Activated CD8-positive, alpha-beta memory T cell treated with anti-CD3 and anti-CD28 coated beads for 1 hour (primary cell): ENCODE measurements at places on chromosomes 4 and X.

DNA sequence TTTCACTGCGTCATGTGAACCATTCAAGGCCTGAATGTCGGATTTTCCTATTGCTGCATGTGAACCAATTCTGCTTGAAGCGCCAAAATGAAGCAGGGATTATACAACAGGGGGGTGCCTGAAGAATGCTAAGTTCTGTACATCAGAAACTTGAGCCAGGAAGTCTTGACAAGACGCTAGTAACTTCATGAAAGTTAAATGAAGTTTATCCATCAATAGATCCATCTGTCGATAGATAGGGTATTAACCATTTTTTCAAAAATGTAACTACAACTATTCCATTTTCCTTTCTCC, 590 bp upstream of the NAF1 start:
- DNase-seq: no peak

DNA sequence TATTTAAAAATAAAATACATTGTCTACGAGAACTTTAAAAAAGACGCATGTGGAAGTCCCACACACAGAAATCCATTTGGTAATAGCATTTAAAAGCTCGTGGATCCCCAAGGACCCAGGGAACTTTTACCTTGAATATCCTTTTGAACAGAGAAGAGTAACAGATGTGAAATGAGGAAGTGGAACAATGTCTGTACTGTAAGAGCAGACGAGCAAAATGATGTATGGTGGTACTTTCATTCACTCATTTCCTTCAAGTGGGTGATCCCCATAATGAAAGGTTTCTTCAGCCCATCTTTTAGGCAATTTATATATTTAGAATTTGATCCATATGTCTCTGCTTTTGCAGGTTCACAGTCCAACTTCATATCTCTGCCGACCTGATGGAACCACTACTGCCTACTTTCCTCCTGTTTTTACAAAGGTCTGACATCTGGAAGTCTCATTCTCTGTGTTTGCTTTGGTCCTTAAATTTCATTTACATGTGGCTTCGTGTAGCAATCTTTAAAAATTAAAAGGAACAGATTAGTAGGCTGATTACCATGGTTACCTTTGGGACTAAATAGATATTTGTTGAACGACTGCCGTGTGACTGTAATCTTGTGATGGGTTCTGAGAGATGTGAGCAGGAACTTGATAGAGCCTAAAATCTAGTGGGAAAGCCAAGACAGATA, 188.4 kb downstream of the PALLD start:
- no peak for DNase-seq

GRCh38 chr4:1472148-1472797, 66.0 kb upstream of the NKX1-1 start:
- no peak for DNase-seq

- no peak for DNase-seq
Observed at GRCh38 chrX:7346021-7346420, 198.1 kb upstream of the PUDP start.

DNA sequence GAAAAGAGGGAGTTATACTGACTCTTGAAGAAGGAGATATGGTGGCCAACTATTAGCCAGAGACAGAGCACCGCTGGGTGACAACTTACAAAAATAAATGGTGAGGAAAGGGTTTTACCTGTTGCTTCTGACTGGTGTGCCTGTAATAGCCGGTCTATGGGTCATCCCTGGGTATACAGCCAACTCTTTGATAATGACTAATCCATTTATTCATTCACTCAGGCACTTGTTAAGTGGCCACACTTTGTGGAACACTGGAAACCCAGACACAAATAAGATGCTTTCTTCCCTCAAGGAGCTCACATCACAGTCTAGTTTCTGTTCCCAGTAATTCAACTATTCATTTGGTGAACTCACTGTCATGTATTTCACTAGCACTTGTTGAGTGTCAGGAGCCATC, 13.2 kb upstream of the CAPN6 start:
- no peak for DNase-seq

DNA sequence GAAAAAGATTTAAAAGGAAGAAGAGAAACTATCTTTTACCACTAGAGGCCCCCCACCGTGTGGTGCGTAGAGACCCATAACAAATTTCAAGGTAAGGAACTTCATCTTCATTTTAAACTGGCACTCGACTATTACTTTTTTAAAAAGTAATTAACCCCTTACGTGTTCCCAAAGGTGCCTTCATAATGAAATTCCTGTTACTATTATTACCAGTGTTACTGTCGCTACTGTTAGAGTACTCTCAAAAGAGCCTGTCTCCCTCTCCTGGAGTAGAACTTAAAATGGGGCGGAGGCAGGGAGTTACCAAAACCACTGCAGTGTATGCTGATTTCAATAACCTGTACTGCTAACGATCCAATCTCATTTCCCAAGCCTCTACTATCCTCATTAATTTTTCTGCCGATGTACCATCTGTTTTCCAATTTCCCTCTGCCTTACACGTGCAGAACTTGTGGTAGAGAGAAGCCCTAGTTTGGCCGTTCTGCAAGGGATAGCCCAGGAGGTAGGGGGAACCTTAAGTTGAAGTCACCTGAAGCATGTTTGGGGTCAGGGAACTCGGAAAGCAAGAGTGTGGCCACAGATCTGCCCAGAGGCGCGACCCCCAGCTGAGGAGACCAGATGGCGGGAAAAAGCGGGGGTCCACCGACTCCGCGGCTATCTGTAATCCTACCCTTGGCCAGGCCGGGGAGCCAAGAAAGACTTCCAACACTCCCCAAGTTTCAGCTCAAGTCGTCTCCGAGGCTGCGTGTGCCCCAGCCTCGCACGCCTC, 720 bp upstream of the STK26 start:
- DNase-seq: no peak

DNA sequence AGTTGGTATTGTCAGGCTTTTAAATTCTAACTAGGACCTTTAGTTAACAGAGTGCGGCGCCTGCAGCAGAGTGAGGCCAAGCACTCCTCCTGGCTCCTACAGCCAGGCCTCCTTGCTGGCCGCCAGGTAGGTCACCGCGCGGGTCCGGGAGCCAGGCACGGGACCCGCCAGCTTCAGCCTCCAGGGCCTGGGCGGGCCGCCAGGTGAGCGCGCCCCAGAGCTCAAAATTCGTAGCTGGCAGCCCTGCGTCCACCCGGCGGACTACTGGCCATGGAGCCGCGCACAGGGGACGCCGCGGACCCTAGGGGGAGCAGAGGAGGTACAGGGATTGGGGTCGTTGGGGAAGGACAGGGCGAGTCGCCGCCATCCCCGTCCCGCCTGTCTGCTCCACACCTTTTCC, at the start of gene MAGIX:
Gene MAGIX, plus strand, starts transcription at position 139 of the 400 bp plus-strand sequence. Its CDS starts 132 bp downstream, at position 271.
- no peak for DNase-seq

DNA sequence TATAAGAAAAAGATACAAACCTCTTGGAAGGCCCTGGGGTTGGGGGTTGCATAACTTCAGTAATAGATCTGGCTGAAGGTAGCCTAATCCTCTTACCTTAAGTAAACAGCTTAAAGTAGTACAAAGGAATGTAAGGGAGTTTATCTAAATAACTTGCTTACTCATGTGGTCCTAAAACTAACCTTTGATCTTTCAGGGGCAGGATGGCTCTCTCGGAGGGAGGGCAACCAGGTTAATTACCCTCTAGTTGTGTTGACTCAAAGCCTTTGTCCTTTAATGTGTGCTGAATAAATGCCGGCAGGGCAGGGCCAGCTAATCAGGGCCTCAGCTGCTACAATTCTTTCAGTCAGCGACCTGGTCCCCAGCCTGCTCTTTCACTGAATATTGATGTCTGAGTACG, 822.0 kb upstream of the SLIT2 start:
- no peak for DNase-seq

DNA sequence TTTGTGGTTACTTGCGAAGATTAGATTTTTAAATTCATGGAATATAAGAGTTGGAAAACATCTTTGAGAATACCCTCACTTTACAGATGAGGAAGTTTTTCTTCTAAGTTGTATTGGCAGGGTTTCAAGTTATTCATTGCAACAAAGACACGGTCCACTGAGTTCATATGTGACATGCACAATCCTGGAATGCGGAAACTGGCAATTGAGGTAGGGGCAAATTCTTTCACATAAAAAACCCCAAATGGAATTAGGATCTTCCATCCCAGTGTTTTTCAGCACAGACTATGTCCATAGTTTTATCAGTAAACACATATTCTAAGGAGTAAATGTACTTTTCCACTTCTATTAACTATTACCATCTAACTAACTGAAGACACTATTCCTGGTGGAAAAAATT, 81.8 kb upstream of the NAP1L5 start:
- DNase-seq: no peak

GRCh38 chrX:77875372-77875771, 19.9 kb downstream of the MAGT1 start:
- DNase-seq: no peak

DNA sequence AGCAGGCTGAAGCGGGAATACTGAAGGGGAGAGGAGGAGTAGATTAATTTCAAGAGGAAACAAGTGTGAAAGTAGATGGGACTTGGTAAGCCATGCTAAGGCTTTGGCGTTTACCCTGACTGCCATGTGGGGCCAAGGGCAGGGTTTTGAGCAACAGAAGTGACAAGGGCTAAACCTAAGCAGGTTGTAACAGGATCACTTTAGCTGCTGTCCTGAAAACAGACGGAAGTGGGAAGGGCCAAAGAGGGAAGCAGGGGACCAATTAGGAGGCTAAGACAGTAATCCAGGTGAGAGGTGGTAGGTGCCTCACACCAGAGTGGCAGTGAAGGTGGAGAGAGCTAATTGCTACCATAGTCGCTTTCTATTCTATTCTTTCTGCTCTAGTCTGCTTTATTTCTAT, 166.5 kb downstream of the PJA1 start:
- no peak for DNase-seq

- DNase-seq: no peak
Observed at GRCh38 chrX:42751573-42751972, 26.4 kb downstream of the PPP1R2C start.

DNA sequence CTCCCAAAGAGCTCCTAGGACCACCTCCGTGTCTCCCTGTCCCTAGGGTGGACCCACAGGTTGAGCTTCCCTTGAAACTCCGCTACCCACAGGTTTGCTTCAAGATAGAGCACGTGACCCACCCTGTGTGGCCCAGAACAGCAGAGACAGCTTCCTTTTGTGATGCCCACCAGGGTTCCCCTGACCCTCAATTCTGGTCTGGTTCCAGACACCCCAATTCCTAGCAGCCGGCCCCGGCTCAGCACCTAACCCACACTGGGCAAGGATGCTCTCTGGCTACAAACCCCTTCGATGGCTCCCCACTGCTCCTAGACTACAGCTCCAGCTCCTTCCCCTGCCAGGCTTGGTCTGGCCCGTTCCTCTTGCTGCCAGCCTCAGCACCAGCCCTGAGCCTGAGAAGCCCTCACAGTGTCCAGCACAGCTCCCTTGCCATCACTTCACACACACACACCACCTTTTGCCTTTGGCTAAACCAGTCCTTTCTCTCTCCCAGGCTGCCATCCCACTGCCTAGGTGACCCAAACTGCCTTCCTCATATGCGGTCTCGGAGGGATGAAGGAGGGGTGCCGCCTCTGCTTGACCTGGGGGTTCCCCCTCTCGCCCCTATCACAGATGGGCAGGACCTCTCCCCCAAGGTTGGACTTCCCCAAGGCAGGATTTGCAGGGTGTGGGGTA, 6.2 kb downstream of the PNCK start:
- DNase-seq: no peak

GRCh38 chr4:24644983-24645764, 60.8 kb upstream of the DHX15 start:
- DNase-seq: no peak

GRCh38 chrX:71859637-71860036, 51.0 kb upstream of the NHSL2 start:
- no peak for DNase-seq

DNA sequence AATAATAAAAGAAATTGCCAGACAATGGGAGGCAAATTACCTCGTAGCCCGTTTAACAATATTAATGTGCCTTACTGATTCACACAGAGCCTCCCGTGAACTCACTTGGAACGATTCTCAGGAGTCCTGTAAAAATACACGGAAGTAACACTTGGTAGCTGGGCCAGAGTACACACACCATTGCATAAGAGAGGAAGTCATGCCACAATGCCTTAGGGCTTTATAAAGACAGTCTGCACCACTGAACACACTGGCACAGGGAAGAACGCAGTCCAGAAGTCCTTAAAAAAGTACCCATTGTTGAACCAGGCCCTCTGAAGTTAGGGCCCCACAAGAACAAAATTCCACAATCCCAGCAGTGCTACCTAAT, 15.1 kb downstream of the SLC2A9 start:
- DNase-seq: no peak

GRCh38 chrX:149473092-149473491, 32.0 kb downstream of the IDS start:
- DNase-seq: no peak

DNA sequence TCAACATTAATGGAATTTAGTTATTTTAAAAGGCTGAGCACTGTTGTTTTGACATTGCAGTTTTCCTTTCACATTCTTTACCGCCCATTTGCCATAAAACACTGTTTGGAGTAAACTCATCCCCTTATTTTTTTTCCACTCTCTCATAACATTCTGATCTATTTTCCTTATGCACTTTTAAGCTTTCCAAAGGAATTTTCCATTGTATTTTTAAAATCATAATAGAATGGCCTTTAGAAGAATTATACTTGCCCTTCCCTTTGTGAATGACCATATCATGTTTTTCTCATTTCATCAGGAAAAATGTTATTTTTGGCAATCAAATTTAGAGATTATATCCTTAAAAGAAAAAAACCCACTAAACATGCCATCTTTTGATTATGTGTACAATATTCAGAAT, 1074.2 kb downstream of the STIM2 start:
- DNase-seq: no peak

GRCh38 chrX:13123857-13124345, 79.5 kb upstream of the FAM9C start:
- DNase-seq: no peak

DNA sequence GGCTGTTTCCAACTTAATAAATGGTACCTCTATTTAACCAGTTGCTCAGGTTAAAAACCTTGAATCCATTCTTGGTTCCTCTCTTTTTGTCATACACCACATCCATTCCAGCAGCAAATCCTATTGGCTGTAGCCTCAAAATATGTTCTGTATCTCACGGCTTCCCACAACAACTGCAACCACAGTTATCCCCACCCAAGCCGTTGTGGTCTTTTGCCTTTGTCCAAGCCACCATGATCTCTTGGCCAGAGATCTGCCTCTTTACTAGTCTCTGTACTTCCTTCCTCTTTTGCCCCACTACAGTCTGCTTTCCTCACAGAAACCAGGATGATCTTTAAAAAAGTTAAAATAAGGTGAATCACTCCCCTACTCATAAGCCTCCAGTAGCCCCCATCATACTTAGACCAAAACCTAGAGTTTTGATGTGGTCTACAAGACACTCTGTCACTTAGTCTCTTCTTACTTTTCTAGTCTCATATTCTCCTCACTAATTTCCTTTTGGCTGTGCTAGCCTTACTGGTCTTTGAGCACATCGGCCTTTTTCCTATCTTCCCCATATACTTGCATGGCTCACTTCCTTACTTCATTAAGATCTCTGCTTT, 10.3 kb downstream of the MAOA start:
- no peak for DNase-seq

DNA sequence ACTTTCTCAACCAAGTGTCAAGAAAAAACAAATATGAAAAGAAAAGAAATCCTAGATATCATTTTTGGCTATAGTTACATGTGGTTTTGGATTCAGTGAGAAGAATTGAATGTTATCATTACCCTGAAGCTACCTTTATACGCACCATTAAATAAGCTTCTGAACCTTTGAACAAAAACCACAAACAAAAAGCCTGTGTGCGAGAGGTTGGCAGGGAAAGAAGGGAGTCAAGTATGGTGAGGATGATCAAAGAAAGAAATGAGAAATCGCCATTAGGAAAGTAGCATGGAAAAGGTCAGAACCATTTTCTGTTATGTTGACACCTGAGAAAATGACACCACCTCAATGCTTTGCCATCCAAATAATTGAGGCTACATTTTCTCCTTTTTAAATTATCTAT, 1.2 kb upstream of the SLC7A11 start:
- no peak for DNase-seq
